Activated CD4-positive, alpha-beta T cell treated with anti-CD3 and anti-CD28 coated beads, Interleukin-2, amount 10 ng/mL, durations not matched to agents 7 days and 5 days (primary cell): ENCODE measurements at places on chromosomes 3 and 15. TPM values are rescaled to one million over a fixed set of nuclear protein-coding genes. Genes with fewer than 3 reads are reported as not detected.

The APOD gene
- not detected for total RNA-seq

DNA sequence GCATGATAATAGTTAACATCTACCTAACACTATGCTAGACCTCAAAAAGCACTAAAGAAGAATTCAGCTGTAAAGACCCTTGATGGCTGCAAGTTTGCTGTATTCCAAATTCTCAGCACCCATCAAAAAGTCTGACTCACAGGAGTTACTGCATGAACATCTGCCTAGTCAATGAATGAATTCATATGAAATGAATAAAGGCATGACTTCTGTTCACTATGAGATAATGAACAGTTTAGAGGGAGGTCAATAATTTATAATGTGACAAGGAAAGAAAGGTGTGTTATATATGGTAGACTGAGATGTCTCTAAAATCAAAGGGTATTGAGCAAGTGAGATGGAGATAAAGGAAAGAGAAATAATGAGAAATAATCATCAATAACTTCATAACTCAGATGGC is 508.2 kb upstream of the TGFBR2 start:
- peaks cover 3% of the 10 kb centered on the region for H3K27me3 ChIP-seq
- no peaks in the 10 kb centered on the region for H3K4me1 ChIP-seq
- H3K27ac ChIP-seq = no peak overlapping the region
- no peaks in the 10 kb centered on the region for H3K36me3 ChIP-seq
- H3K4me3 ChIP-seq = no peak overlapping the region

- no peak overlapping the region for H3K27ac ChIP-seq
- peaks cover 2% of the 10 kb centered on the region for H3K36me3 ChIP-seq
- no peak for DNase-seq
- H3K4me3 ChIP-seq = no peak overlapping the region
Observed at GRCh38 chr3:127676921-127677351, 4.2 kb downstream of the ABTB1 start.

DNA sequence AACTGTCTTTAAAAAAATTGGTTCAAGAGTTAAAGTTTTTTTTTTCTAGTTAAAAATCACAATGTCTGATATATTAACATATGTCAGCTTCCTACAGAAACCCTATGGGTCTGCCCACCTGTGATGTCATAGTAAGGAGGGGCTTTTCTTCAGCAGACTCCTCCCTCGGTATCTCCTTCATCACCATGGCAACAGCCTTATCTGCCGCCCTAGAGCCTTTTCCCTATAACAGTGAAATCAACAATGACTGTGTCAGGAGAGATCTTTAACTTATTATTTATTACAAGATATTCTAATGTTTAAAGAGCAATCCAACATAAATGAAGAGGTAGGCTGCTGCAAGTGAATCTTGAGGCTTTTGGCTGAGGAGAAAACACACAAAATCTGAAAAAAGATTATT is 138.7 kb downstream of the PEX5L start:
- H3K4me1 ChIP-seq = no peaks in the 10 kb centered on the region
- H3K27me3 ChIP-seq = peaks cover 6% of the 10 kb centered on the region
- DNase-seq = peak; percentile 21
- H3K36me3 ChIP-seq = no peaks in the 10 kb centered on the region
- no peak overlapping the region for H3K27ac ChIP-seq

DNA sequence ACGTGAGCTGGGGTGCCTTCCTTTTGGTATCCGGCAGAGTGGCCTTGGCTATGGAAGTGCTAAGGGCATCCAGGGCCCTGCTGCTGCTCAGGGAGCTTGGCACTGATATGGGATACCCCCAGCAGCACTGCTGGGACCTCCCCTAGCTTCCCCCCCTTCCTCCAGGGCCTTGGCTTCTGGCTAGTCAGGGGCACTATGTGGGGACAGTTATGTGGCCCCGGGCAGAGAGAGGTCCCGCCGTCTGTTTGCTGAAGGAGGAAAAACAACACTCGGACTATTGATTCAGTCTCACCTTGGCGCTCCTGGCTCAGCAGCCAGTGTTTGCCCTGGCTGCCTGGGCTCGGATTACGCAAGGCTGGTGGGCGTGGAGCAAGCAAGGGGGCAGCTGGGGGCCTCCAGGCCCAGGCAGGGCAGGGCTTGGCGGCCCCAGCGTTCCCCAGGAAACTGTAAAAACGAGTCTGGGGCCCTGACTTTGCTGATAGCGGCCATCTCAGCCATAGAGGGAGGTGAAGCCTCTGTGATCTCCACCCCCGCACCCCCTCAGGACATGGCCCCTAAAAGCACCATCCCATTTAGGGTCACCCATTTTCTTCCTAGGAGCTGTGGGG is 5.7 kb downstream of the FURIN start:
- H3K4me1 ChIP-seq = peaks cover 60% of the 10 kb centered on the region
- no peak for DNase-seq
- peak overlapping the region; percentile 89 for H3K4me3 ChIP-seq
- peaks cover 45% of the 10 kb centered on the region for H3K36me3 ChIP-seq
- H3K27ac ChIP-seq = peak overlapping the region; percentile 91
- H3K27me3 ChIP-seq = no peaks in the 10 kb centered on the region

DNA sequence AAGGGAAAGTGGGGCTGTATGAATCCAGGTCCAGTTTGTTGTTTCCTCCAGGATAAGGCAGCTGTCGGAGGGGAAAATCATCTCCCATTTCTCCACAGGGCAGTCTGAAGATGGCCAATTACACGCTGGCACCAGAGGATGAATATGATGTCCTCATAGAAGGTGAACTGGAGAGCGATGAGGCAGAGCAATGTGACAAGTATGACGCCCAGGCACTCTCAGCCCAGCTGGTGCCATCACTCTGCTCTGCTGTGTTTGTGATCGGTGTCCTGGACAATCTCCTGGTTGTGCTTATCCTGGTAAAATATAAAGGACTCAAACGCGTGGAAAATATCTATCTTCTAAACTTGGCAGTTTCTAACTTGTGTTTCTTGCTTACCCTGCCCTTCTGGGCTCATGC is 911 bp downstream of the CCRL2 start:
- H3K4me1 ChIP-seq = peaks cover 40% of the 10 kb centered on the region
- no peak for DNase-seq
- H3K27ac ChIP-seq = peak overlapping the region; percentile 93
